ENCODE measurements at places on chromosomes 2 and 18.
A peak's percentile ranks its signal among the peaks of the same experiment; 100 is the strongest.

GRCh38 chr18:6482198-6482977 is 67.7 kb upstream of the L3MBTL4 start:
- DNase-seq, result no peak

- no peak for DNase-seq
Observed at GRCh38 chr2:192298664-192299063, 103.9 kb upstream of the TMEFF2 start.

- no peak for DNase-seq
Observed at GRCh38 chr2:33619028-33619427, 19.9 kb upstream of the FAM98A start.

DNA sequence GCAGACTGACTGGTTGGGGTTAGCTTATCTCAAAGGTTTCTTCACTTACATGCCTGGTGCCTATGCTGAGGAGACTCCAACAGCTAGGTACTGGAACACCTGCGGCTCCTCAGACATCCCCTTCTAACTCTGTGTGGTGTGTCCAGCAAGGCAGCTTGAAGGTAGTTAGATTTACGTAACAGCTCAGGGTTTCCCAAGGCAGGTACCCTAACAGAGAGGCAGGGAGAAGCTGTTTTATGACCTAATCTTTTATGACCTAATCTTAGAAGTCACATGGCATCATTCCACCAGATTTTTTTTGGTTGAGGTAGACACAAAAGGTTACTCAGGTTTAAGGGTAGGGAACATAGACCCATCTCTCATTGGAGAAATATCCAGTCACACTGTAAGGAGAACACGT is 17.4 kb upstream of the PAPOLG start:
- no peak for DNase-seq

DNA sequence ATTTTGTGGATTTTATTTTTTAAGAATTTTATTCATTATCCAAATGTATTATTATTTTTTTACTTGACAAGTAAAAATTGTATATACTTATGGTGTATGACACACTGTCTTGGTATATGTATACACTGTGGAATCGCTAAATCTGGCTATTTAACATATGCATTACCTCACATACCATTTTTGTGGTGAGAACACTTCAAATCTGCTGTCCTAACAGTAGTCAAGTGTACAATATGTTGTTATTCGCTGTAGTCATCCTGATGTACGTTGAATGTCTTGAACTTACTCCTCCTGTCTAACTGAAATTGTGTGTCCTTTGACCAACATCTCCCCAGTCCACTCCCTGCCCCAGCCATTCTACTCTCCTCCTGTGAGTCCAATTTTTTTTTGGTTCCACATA is 153.2 kb upstream of the PTPRM start:
- DNase-seq, result no peak

- peak; percentile 76 for DNase-seq
Observed at GRCh38 chr2:24084386-24085199, at the start of gene TP53I3. TSS of gene TP53I3 (minus strand) at chr2:24084834. CDS start at chr2:24084326, 508 bp downstream.

GRCh38 chr2:27915874-27916273 is 25.3 kb downstream of the BABAM2 start:
- DNase-seq, result no peak

- DNase-seq, result no peak
Observed at GRCh38 chr18:56748698-56749268, 97.6 kb downstream of the WDR7 start.

- DNase-seq, result no peak
Observed at GRCh38 chr2:152513681-152514080, 178.7 kb downstream of the FMNL2 start.

GRCh38 chr2:236705295-236706105 is 135.9 kb downstream of the ACKR3 start:
- no peak for DNase-seq

DNA sequence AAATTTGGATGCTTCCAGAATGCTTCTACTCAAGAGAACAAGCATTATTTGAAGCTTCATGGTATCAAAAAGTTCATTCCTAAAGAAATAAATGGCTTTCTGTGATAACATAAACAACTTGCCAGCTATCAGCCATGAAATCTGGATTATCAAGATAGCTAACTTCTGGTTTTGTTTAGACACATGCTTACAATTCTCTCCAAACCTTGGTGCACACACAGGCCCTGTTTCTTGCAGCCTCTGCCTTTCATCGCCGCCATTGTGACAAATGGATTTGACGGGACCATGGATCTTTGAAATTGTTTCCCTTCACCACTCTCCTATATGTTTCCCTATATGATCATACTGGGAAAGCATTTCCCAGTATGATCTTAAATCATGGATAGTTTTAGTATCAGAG is 47.9 kb upstream of the CABLES1 start:
- DNase-seq, result no peak

GRCh38 chr2:140436936-140437335 is 1656.7 kb upstream of the NXPH2 start:
- DNase-seq, result no peak

DNA sequence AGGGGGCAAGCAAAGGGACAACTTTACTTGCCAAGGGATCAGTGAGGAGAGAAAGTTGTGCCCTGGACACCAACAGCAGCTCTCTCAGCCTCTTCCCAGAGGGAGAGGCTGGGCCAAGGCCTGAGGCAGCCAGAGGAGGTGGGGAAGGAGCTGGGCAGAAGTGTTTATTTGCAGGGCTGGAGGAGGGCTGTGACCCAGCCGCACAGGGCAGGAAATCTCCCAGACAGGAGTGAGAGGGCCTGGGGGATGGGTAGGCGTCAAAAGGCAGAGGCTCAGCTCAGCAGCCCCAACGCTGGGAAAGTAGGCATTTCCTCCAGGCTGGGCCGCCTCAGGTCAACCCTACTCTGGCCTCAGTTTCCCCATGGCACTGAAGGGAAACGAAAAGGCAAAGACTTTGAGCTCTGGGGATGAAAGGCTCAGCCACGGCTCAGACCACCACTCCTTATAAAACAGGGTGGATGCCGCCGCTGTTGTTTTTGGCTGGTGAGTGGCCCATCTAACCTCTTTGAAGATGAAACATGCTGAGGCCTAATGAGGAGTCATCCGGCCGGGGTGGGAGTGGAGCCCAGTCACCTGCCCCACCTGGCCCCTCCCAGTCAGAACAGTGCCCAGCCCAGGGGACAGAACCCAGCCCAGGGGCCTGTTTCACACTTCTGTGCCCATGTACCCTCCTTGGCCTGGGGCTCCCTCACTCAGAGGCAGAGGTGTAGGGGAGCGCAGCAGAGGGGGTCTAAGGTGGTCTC is 21.9 kb upstream of the SEMA4C start:
- DNase-seq, result no peak

- no peak for DNase-seq
Observed at GRCh38 chr18:57167617-57168308, 20.9 kb downstream of the BOD1L2 start.

- no peak for DNase-seq
Observed at GRCh38 chr2:29747786-29748470, 173.5 kb downstream of the ALK start.

- DNase-seq, result no peak
Observed at GRCh38 chr18:48997985-48998831, 47.4 kb upstream of the SMAD7 start.

DNA sequence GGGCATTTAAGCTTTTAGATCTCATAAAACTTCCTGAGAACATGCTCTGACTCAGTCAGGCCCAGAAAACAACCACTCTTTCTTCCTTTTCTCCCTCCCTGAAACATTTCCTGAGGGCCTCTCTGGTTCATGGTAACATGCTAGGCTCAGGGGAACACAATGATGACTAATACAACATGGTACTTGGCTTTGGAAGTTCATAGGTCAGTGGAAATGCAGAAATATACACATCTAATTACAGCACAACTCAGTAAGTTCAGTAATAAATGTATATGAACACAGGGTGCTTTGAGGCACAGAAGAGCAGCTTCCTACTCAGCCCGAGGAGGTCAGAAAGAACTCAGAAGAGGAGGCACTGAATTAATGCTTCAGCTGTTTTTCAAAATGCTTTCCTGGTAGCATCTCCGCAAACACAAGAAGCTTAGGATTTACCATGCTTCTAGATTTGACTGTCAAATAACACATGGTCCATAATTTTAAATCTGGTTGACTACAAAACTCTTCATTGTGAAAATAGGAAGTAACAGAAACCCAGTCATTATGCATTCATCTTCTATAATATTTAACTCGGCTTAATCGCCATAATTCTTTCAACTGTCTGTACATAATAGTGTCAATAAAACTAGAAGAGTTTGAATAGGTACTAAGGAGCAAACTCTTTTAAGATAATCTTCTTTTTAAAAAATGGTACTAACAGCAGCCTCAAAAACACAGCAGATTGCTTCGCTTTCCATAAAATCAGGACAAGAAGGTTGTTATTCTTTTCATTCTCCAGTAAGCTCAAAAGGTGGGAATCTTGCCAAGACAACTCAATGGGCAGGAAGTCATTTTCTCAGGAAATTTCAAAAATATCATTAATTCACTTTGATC is 251.3 kb downstream of the DLGAP1 start:
- no peak for DNase-seq

DNA sequence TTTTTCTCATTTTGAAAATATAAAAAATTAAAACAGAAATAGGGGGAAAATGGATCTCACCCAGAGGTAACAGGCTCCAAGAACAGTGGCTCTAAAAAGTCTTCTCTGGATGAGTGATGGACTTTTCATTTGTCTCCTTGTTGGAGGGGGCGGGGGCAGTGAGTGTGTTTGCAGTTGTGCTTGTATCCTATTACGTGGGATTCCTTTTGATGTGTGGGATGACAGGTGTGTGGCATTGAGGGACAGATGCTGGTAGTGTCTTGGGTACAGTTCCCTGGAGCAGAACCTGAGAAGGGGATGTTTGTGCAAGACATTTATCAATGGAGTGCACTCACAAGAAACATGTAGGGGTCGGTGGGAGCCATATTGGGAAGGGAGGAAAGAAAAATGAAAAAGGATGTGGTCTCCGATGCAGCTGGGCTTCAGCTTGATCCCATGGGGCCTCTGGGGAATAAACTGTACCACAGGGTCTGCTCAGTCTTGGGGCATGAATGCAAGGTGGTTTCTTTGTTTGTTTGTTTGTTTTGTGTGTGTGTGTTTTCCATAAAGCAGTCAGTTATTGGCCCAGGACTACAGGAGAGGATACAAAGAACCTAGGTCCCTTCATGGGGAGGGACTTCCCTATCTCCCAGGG is 120.0 kb upstream of the SLC35G4 start:
- DNase-seq, result no peak

DNA sequence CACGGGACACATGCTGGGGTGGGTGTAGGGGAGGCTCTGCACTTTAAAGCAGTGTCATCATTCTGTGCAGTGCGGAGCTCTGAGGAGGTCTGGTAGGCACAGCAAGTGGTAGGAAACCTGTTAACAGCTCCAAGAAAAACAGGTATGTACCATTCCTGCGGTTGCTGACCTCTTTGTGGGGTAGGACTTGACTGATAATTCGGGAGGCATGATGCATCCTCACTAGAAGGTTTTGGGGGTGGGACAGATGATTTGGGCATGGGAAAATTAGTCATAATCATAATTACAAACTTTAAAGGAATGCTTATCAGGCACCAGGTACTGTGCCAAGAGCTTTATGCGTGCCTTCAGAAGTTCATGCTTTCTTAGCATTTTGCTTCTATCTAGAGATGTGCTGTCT is 9.7 kb downstream of the DOK1 start:
- DNase-seq, result no peak

- DNase-seq, result no peak
Observed at GRCh38 chr2:70516596-70516995, 37.0 kb downstream of the TGFA start.

DNA sequence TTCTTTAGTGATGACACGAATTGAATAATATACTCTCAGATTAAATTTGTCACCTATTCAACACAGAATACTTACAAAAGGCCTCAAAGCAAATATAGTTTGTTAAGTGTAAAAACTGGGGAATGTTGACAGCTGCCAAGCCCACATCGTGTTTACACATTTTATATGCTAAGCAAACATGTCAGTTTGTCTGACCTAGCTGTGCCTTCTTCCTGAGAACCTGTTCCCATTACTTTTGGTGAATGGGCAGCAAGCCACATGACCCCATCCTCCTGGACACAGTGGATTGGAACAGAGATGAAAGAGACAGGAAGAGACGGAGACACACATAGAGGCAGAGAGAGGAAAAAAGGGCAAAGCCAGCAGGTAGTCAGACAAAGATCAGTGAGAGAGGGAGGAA is 22.9 kb upstream of the CUL3 start:
- DNase-seq, result no peak

DNA sequence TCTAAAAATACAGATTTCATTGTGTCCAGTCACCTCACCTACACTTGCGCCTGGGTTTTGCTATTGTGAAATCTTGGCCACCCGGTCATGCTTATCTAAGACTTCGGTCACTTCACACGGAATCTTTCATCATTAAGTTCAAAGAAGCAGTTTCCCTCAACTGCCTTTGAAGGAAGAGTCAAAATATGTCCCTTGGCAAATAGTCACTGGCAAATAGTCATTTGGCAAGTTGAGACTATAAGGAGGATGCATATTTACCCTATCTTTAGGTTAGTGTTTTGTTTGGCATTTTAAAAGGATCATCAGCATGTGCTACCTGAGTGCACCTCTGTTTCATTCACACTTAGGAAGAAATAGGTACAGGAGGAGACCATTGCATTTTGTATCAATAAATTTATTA is 95.9 kb downstream of the FEZ2 start:
- no peak for DNase-seq

DNA sequence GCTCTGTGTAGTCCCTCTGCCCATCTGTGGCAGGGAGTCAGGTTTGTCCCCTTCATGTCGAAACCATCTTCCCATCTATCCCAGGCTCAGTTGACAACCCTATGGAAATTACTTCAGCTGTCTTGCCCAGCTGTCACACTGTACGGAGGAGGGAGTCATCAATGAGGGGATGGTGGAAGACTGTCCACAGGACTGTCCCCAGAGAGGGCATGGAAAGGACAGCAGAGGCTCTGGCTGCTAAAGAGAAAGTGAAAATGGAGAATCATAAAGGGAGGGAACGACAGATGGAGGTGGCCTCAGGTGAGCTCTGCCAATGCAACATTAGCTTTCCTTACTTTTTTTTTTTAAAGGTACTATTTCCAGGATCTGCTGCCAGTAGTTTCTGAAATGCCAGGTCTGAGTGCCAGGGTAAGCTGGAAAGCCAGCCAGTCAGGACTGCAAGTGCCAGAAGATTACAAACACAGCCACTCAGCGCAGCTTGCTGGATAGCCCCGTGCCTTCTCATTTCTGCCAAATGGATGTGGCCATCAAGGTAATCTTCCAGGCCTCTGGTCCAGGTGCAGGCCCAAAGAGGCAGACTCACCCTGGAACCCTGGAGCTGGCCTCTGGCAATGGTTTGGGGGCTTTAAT is 192.8 kb downstream of the AGPS start:
- no peak for DNase-seq

- DNase-seq, result no peak
Observed at GRCh38 chr18:10453261-10453805, 1.1 kb upstream of the APCDD1 start.

- no peak for DNase-seq
Observed at GRCh38 chr2:108627911-108628567, 91.2 kb upstream of the RANBP2 start.
